ENCODE measurements at places on chromosomes 1 and 21.

GRCh38 chr21:28771790-28772501 is 220.7 kb downstream of the LTN1 start:
- DNase-seq, result no peak

DNA sequence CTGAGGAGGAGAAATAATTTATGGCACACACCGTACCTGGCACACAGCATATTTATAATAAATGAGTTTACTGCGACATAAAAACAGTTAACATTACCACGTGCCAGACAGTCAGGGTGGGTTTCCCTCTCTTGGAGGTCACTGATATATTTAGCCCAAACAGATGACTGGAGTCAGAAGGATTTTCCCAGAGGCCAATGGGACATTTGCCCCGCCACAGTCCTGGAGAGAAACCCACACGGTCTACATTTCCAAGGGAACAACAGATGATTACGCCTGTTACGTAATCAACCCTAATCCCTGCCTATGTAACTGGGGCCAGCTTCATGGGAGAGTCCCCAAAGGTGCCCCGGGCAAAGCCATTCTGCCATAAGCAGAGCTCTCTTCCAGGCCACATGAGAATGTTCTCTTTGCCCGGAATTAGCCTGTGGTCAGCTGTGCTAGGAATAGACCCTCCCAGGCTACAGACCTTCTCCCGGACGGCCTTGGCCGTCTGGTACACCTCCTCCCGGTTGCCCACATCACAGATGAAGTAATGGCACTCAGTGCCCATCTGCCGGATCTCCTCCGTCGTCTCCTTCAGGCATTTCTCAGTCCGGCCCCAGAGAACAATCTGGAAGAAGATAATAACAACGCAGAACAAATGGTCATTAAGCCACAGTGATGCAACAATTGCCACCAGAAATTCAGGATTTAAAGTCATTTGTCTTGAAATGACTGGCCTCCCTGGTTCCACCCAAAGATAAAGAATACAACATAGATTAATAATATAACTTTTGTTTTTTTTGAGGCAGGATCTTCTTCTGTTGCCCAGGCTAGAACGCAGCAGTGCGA is 37.7 kb downstream of the DHRS3 start:
- no peak for DNase-seq

GRCh38 chr1:229990326-229990725 is 76.7 kb upstream of the GALNT2 start:
- no peak for DNase-seq

- DNase-seq, result no peak
Measured at GRCh38 chr1:235734335-235734734, 84.8 kb upstream of the GNG4 start.

- DNase-seq, result peak; percentile 55
Measured at GRCh38 chr1:31373056-31373896, at the start of gene FABP3. FABP3 (minus strand) TSS chr1:31373076; CDS start chr1:31373014, 62 bp downstream.

GRCh38 chr1:99538618-99538956 is 107.3 kb upstream of the PALMD start:
- no peak for DNase-seq

- DNase-seq, result peak; percentile 96
Measured at GRCh38 chr1:69088571-69088970, 479.2 kb upstream of the LRRC7 start.

- DNase-seq, result no peak
Measured at GRCh38 chr1:15016526-15016925, 137.0 kb upstream of the TMEM51 start.

DNA sequence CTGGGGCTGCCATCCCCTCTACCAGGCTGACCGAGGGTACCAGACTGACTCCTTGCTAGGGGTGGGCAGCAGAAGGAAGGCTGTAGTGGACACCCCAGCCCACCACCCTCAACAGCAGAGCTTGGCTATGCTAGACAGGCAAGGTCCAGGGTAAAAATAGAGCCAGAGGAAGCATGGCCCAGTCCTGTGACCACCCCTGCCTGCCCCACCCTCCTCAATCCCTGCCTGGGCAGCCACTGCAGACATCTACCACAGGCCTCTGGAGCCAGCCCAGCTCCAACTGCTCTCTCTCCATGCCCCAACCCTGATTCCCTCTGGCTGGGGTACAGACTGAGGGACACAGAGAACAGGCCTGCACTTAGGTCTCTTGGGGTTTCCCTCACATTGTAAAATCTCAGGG is 1.7 kb downstream of the S100A1 start:
- DNase-seq, result no peak

DNA sequence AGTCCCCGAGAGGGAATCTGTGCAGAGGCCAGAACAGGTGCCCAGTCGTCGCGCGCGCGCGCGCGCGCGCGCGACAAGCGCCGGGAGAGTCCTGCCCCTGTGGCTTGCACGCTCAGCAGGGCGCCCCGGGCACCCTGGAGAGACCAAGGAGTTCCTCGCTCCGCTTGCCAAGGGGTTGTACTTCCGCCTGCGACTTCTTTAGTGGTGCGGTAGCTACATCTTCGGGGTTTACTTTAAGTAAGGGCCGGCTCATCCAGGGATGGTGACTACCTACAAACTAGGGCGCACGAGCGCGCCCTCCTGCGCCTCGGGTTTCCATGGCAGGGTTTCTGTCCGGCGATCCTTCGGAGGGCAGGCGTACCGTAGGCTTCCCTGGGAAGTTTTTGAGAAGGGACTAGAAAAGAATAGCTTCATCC is 1.4 kb downstream of the LHX4 start:
- DNase-seq, result peak; percentile 27

GRCh38 chr1:8077120-8077573 is 51.0 kb upstream of the ERRFI1 start:
- no peak for DNase-seq

DNA sequence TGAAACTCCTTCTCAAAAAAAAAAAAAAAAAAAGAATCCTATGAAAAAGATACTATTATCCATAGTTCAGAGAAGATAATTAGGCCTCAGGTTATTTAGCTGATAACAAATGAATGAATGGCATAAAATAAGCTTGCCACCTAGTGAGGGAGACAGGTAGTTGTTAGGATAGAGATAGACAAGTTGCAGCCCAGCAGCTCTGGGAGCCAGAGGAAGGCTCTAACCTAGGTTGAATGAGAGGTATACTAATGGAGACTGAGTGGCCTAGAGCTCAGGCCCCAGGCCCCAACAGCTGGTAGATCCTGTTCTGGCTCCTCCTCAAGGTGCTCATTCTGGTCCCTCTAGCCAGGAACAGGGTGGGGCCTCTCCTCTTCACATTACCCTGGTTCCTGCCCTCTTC is 20.6 kb upstream of the RSPO1 start:
- DNase-seq, result no peak

GRCh38 chr1:17007121-17007520 is 4.6 kb downstream of the ATP13A2 start:
- DNase-seq, result no peak

- DNase-seq, result no peak
Measured at GRCh38 chr1:78427506-78427905, 63.3 kb upstream of the PTGFR start.

DNA sequence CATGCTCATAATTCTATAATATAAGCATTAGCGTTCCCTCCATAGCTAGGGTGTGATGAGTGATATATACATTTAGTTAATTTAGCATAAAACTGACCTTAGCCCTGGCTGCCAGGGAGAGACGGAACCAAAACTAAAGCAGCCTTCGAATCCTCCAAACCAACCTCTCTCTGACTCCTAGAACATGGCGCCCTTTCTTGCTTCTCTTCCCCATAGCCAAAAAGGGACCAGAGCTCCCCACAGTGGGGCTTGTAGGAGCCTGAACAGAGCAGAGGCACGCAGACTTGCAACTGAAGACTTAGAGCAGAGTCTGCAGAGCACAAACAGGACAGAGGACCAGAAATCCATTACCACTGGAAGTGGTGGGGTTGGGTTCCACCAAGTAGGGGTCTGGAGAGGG is 17.7 kb downstream of the IRF2BP2 start:
- DNase-seq, result no peak

DNA sequence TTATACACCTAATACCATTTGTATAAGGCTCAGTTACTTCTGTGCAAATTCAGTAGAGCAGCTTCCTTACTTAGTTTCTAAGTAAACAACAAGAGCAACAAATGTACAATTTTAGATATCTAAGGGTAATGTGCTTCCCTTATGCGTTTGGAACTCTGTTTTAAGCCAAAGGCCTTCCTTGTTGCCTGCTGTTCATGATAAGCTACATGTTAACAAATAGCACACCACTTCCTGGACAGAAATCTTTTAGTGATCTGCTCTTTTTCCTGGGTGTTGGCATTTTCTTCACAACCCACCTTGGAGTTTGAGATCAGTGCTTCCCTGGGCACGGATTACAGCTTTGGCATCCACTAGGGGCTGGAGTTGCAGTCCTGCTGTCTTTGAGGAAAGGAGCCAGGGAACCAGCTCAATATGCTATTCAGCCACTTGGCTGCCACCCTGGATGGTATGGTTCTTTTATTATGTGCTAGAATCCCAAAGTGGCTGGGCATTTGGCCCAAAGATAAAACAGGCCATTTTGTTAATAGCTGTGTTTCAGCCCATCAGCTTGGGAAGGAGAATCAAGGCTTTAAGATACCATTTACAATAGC is 55.6 kb upstream of the ADAR start:
- no peak for DNase-seq

GRCh38 chr1:246597971-246598370 is 31.7 kb downstream of the CNST start:
- no peak for DNase-seq

- no peak for DNase-seq
Measured at GRCh38 chr21:14678973-14679574, 133.0 kb upstream of the SAMSN1 start.

DNA sequence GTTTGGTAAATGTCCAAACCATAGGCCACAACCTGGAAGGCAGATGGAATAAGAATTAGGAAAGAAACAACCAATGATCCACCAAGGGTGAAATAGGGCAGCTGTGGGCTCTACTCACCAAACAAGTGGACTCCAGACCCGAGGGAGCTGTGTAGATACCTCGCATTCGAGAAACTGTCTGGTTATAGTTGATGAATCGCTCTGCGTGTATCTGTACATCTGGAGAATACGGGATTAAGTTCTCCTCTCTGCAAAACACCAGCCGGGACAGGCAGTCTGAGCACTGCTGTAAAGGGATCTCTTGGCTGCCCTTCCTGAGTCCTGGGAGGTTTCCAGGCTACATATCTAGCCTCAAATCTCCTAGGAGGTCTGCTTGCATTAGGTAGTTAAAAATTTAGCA is 9.4 kb upstream of the UBR4 start:
- no peak for DNase-seq

- DNase-seq, result no peak
Measured at GRCh38 chr1:200073286-200073637, 45.8 kb downstream of the NR5A2 start.

GRCh38 chr1:11320153-11320936 is 47.3 kb downstream of the UBIAD1 start:
- no peak for DNase-seq

- no peak for DNase-seq
Measured at GRCh38 chr1:83796409-83796808, 202.5 kb downstream of the TTLL7 start.

DNA sequence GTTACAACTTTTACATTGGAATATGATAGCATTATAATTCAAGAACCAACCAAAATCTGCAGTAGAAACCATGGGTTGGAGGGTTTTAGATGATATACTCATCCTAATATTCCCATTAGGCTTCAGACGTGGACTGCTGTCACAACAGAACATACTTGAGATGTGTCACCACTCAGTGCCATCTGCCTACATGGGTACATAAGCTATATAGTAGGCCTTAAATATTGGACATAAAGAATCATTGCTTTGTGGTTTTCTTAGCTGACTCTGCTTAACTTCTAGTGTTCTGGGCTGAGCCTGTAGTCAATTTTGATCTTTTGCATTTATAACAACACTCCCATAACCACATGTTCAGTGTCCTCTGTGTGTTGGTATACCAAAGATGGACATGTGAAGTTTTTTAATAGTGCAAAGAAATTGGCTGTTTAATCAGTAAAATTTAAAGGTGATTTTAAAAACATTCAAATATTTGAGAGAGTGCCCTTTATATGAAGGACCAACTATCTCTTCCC is 14.2 kb downstream of the RAP1A start:
- no peak for DNase-seq

- no peak for DNase-seq
Measured at GRCh38 chr1:44557778-44558177, 116.5 kb downstream of the TMEM53 start.

DNA sequence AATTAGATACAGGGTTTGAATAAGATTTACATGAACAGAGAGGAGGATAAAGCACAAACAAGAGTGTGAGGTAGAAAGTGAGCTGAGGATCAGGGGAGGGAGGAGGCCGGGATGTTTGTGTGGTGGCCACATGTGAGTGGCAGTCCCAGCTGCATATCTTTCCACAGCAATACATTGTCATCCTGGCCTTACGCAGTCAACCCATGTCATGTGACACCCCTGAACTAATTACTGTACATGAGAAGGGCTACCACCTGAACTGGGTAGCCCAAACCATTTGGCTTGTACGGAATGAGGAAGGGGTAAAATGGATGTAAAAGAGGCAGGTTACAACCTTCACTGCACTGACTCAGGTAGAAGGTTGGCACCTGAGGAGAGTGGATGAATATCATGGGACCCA is 4.2 kb downstream of the SLAMF7 start:
- no peak for DNase-seq

DNA sequence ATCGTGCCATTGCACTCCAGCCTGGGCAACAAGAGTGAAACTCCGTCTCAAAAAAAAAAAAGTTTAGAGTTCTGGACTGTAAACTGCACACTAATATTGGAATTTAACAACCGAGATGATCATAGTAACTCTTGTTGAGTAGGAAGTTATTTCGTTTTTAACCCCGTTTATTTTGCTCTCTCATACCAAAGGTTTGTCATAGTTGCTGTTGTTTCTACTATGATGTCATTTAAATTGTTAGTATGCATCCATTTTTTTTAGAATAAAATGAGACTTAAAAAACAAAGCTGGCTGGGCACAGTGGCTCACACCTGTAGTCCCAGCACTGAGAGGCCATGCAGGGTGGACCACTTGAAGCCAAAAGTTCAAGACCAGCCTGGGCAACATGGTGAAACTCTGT is 49.3 kb downstream of the DOP1B start:
- DNase-seq, result no peak

DNA sequence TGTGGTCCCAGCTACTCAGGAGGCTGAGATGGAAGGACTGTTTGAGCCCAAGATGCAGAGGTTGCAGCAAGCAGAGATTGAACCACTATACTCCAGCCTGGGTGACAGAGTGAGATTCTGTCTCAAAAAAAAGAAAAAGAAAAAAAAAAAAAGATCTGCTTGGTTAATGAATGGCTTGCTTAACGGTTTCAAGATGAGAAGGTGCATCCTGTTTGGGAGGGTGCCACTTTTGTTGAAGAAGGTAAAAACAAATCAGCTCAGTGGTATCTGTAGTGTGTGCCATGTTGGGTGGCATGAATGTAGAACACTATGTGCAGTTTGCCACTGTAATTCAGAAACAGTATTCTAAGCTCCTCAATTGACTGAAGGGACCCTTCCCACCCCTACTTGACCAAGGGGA is 94.9 kb upstream of the ETV3 start:
- DNase-seq, result no peak

- DNase-seq, result no peak
Measured at GRCh38 chr1:236052232-236052993, 12.5 kb downstream of the NID1 start.

GRCh38 chr1:97372531-97372930 is 548.3 kb downstream of the DPYD start:
- no peak for DNase-seq

- no peak for DNase-seq
Measured at GRCh38 chr1:66563094-66563800, 29.3 kb downstream of the SGIP1 start.

Data from NCI-H2171 (cell line).